ENCODE measurements at places on chromosomes 16 and 17.
A peak's percentile ranks its signal among the peaks of the same experiment; 100 is the strongest.

- no peak for DNase-seq
Observed at GRCh38 chr16:78882751-78883150, 717.8 kb downstream of the MAF start.

- DNase-seq, result no peak
Observed at GRCh38 chr17:49814781-49815529, 26.5 kb downstream of the KAT7 start.

DNA sequence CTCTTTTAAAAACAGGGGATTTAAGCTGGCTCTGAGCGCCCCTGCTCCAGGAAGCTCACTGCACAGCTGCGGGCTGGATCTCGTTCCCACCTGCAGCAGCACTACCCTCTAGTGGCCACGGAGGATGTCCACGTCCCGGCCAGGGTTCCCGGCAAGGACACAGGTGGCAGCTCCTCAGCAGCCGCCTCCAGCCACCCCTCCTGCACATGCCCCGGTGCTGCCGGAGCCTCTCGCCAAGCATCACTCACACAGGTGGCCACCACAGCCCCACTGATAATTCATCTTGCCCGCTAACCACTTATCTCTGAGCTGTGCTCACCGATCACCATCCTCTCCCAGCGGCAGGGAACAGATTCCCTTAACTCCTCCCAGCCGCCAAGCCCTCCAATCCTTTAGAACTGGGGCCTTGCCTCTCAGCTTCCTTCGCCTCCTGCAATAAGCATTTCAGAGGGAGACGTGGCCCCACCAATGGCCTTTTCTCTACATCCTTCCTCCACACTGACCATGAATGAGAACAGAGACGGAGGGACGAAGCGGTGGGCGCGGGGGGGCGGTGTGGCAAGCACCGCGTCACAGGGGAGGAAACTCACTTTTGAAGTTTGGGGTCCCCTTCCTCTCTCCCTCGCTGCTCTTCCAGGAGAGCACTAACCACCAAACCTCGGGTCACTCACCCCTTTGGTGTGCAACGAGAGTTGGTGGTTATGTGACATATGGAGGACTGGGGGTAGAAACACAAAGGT is 222.1 kb downstream of the RBFOX3 start:
- peak; percentile 21 for DNase-seq

DNA sequence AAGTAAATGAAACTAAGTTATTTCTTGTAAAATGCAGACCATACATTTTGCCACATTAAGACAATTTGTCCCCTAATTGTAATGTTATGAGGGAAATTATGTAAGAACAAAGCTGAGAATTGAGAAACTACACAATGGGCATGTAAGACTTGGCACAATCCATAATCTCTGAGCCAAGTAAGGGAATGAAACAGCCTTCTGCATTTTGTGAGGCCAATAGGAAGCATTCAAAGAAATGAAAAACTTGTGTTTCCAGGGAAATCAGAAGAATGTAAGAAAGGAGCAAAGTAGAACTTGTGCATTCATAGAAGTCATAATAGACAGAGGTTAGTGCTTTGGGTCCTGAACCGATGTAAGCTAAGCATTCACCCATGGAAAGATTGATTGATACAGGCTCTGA is 1.8 kb downstream of the KRTAP9-4 start:
- DNase-seq, result no peak

- no peak for DNase-seq
Observed at GRCh38 chr17:74798239-74798707, 22.1 kb upstream of the NAT9 start.

DNA sequence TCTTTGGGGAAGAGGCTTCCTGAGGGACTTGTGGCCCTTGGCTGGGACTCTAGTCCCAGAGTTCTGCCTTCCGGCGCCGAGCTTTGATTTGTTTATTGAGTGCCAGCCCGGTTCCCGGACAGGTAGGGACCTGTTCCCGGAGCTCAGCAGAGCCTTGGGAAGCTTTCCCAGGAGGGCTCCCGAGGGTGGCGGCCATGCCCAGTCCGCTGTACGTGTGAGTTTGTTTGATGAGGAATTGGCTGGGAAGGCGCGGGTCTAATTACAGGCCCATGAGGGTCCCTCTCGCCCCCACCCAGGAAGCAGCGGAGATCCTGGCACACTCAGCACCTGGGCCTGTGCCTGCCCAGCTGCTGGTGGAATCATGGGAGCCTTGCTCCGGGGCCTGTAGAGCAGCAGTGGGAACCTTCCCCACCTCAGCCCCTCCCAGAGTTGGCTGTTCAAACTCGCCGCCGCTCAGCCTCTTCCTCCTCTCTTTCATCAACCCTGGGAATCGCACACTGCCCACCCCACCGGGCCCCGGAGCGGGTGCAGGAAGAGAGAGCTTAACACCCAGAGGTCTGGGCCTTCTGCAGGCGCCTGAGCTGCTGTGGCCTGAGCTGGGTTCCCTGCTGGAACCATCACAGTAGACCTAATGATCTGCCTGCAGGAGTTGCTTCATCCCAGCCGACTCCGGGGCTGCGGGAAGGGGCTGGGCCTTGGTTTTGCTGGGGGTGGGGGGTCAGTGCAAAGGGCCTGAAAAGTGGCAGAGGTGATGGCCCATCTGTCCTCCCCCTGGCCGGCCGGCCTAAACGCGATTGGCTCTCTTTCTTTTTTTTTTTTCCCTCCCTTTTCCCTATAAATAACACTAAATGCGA is 313.7 kb downstream of the SEC14L1 start:
- DNase-seq, result no peak

- DNase-seq, result no peak
Observed at GRCh38 chr16:47309581-47310312, 151.1 kb downstream of the ITFG1 start.

DNA sequence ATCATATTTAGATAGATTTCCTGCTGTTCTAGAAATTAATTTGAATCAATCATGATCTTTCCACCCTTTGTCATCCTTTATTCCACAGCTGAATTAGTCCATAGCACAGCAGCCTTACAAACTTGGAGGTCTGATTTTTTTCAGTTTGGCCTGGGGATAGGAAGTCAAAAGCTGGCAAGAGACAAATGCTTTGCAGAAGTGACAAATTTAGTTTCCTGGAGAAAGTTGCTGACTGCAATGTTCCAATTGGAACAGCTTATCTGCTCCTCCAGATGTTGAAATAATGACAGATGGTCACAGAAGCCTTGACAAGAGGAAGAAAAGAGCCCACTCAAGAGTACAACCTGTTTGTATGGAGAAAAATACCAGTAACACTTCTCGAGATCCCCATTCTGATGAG is 1276.1 kb upstream of the CDH8 start:
- peak; percentile 1 for DNase-seq

GRCh38 chr17:61073799-61074513 is 325.7 kb upstream of the TBX2 start:
- no peak for DNase-seq

DNA sequence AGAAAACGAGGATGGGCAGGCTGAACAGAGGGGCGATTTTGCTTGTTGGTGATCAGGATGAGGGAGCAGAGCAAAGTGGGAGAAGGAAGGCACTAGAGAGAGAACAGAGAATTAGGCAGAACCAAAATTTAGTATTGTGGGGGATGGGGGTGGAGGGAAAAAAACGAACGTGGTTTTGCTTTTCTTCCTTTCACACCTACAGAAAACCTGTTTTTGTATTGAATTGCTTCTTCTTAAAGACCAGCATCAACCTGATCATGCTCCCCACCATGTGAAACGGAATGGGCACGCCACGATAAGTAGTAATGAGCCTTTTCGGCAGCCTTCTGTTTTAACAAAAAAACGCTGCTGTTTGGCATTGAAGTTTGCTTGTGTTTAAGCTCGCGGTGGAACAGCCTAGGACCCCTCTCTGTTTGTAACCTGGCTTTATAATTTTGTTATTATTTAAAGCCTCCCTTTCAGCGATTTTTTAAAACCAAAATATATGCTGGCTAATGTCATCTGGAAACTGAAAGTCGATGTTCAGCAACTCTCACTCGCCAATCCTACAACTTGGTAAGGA is 36.8 kb downstream of the ERCC4 start:
- no peak for DNase-seq

GRCh38 chr16:58098207-58099096 is 30.7 kb downstream of the CFAP20 start:
- no peak for DNase-seq

DNA sequence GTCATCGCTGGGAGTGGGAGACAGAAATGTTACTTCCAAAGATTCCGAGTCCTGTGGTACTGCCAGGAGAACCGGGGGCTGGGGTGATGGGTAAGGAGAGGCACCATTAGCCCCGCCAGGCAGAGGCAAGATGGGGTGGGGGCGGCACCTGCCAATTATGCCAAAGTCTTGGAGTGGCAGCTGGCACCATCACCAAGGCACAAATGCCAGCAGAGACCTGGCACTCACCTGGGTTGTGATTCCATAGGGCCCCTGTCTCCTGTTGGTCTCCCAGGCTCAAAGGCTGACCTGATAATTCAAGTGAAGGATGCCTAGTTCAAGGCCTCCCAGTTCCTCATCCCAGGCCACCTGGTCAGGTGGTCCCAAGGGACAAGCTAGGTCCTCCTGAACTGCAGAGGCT is 7.6 kb downstream of the NXPH3 start:
- no peak for DNase-seq
